ENCODE measurements at places on chromosomes 5 and 9.

DNA sequence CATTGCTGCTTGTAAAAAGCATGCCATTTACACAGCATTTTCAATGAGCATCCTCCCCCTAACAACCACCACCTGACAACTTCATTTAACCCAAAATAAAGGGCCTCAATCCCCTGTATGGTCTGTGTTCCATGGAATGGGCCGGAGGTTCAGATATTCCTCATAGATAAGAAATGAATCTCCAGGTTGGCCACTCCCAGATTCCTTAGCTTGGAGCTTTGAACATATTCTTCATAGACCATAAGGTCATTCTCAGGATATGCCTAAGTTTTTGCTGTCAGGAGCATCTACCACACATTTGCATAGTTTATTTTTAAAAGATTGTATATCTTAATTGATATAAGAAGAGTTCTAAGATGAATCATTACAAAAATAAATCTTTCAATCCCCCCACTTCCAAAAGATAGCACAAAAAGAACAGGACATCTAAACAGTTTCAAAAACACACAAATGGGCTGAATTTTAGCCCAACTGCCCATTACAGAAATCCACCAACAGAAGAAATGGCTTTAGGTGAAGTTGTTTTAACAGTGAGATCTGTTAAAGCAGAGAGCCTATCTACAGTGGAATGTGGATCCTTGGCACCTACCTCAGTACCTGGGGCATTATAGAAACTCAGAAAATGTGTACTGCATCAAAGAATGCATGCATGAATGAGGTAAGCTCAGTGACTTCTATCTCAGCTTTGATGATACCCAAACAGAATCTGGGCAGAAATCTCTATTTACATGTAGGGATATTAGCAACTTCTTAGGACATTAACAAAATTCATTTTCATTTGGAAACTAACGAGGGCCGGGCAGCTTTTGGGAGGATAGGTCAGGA, 179.8 kb downstream of the SEC61B start:
- no peak for DNase-seq

- no peak for DNase-seq
These were observed 442.5 kb upstream of the KLF4 start for GRCh38 chr9:107932046-107932445.

- no peak for DNase-seq
These were observed 10.9 kb upstream of the DOLPP1 start for GRCh38 chr9:129069862-129070641.

DNA sequence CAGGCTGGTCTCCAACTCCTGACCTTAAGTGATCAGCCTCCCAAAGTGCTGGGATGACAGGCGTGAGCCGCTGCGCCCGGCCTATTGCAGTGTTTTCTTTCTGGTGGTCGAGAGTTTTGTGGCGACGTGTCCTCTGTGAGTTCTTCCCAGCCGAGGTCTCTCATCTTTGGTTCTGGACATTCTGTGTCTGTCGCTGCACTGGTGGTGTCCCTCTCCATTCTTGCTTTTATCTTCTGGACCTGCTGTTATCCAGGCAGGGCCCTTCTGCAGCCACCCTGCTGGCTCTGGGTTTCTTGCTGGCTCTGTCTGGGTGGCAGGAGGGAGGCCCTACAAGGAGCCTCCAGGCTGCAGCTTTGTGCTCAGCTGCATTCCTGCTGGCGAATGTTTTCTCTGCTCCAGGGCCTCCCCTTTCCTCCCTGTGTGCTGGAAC, 49.1 kb upstream of the EXOC3 start:
- DNase-seq = no peak

- DNase-seq = no peak
These were observed 592.6 kb downstream of the PRELID2 start for GRCh38 chr5:145242551-145242950.

DNA sequence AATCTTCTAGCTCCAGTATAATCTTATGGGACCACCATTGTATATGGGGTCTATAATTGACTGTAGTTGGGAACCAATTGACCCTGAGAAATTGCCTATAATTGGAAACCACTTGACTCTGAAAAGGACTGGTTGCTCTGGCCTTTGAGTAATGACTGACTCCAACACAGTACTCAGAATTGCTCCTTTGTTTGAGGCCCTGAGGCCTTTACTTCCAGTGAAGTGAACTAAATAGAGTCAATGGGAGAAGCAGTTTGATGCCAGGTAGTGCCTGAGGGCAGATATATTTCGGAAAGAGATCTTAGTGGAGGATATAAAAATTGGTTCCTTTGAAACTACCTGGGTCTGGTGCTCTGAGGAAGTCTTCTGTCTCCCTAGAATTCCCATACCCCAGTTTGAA, 16.0 kb upstream of the TMEM171 start:
- DNase-seq = no peak

- DNase-seq = no peak
These were observed 13.9 kb upstream of the FNIP1 start for GRCh38 chr5:131810510-131811249.

- no peak for DNase-seq
These were observed 213.2 kb upstream of the ACTBL2 start for GRCh38 chr5:57695706-57696388.

- no peak for DNase-seq
These were observed 23.3 kb upstream of the PRDM9 start for GRCh38 chr5:23484096-23484495.

DNA sequence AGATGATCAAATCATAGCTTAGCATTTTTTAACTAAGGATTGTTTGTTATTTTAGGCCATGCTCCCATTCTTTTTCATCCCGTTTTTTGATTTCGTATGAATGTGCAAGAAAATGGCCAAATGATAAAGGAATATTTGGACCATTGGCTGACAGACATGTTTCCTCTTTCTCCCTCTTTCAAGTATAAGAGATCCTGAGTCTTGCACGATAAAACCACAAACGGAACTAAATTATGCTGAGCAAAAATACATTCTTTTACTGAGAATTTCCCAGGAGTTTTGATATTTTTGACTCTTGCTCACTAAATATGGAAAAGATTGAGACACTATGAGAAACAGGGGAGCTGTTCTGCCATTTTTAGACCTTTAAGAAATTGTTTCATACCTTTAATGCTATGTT, 90.4 kb upstream of the KLF9 start:
- no peak for DNase-seq

GRCh38 chr9:14752271-14752670, 29.7 kb upstream of the CER1 start:
- DNase-seq = no peak

DNA sequence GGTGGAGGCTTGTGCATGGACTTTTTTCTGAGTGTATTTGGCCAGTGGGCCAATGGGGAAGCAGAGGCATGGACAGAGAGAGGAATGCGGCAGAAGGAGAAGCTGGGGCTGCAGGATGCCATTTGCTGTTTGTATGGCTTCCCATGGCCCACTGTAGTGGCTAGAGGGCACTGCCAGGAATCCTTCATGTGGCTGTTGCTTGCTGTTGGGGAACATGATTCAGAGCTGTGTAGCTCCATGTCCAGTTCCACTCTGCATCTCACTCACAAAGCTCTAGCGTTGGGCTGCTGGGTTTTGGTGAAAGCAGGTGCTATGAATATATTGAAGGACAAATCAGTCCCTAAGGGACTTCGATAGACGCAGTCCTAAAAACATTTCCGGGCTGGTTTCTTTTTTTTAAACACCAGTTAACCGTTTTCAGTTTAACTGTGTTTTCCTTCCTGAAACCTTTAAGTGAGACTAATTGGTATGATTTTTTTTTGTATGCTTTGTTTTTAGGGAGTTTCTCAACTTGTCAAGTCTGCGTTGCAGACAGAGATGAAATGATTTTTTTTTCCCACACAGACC, 51.3 kb downstream of the SLC22A5 start:
- DNase-seq = no peak

- no peak for DNase-seq
These were observed 14.5 kb upstream of the RARS1 start for GRCh38 chr5:168471785-168472184.

- DNase-seq = no peak
These were observed 85.3 kb upstream of the ADRB2 start for GRCh38 chr5:148740966-148741742.

DNA sequence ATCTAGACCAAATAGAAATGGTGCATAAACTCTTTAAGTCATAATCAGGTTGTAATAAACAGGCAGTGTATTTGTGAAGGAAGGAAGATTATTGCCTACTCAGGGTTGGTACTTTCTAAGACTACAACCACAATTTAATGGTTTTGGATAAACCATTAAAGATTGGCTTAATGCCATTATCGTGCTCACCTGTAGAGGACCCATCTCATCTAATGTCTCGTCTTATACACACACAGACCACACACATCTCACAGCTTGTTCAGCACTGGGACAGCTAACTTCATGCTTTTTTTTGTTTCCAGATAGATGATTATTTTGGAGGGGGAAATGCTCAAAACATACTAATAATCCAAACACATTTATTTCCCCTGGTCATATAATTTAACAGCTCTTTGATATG, 175.7 kb upstream of the SLC12A2 start:
- DNase-seq = no peak

GRCh38 chr5:79518718-79519117, 4.8 kb upstream of the HOMER1 start:
- no peak for DNase-seq

GRCh38 chr5:181133610-181134231, 2.8 kb upstream of the OR2V1 start:
- no peak for DNase-seq

GRCh38 chr5:3511519-3511918, 84.1 kb upstream of the IRX1 start:
- no peak for DNase-seq

DNA sequence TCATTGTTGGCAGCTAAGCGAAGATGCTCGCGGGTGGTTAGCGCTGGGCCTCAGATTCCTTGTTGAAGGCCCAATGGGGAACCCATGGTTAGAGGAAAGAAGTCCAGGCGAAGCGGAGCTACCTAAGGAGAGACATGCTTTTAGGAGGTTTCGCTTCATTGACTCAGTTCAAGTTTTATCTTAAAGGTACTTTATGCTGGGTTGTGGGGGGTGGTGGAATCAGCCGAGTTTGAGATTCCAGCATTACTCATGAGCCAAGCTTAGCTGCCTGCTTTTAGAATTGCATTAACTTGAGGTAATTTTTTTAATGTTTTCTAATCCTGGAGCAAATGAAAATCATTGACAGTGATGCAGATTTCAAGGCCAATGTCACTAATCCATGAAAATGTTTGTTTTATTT, 16.1 kb downstream of the MEGF10 start:
- no peak for DNase-seq

DNA sequence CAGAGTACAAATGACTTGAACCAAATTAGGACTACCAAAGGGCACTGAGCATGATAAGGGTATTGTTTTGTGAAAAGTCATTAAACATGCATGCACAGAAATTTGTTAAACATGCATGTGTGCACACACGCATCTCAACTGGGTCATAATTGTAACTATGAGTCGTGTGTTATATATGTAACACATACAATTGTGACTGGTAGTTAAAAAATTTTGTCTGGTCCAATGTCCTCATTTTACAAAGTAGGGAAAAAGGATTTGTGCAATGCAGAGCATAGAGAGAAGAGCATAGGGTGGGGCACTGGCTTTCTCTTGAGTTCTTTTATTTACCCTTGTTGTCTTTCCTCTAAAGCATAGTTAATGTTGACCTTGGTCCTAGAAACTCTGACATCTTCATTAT, 19.3 kb upstream of the IGFBPL1 start:
- no peak for DNase-seq

DNA sequence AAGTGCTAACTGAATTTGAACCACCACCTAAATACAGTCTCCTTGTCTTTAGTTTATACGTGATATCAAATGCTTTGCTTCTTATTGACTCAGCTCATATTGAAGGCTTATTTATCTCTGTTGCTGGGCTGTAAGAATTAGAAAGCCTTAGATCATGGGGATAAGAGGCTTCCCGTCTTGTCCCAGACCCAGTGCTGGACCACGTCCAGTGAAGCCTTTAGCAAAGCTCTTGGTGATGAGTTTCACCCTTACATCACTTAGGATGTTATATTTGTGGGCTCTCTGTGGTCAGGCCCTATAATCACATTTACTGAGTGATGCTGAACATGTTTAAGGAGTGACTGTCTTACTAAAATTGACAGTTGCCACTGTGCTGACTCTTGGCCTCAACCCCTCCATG, 11.2 kb downstream of the FAM240B start:
- no peak for DNase-seq

GRCh38 chr5:170306381-170306831, 8.8 kb upstream of the LCP2 start:
- DNase-seq = no peak

- DNase-seq = no peak
These were observed 533.8 kb downstream of the CAAP1 start for GRCh38 chr9:26358836-26359235.
